WERI-Rb-1 (cell line): ENCODE measurements at places on chromosomes 2 and 18.

GRCh38 chr2:142989273-142990204 lies 112.1 kb downstream of the KYNU start:
- no peak for DNase-seq

- DNase-seq = no peak
These were observed 157.9 kb downstream of the LRRC30 start for GRCh38 chr18:7388741-7389140.

- DNase-seq = no peak
These were observed 477.1 kb downstream of the FBXO15 start for GRCh38 chr18:73670524-73670923.

DNA sequence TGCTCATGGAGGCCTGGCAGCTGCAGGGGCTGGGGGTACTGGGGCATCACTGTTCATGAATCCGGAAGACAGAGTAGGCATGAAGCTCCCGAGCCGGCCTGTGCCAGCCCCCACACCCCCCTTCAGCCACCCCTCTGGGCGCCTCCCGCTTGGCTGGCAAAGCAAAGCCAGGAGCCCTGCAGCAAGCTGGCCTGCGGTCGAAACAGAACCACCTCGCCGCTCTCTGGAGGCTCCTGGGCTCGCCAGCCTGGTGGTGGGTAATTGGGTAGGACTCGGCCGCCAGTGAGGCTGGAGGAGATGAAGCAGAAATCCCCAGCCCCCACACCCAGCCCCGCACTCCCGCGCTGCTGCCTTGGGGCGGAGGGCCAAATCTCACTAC lies 70.9 kb upstream of the GPC1 start:
- no peak for DNase-seq

DNA sequence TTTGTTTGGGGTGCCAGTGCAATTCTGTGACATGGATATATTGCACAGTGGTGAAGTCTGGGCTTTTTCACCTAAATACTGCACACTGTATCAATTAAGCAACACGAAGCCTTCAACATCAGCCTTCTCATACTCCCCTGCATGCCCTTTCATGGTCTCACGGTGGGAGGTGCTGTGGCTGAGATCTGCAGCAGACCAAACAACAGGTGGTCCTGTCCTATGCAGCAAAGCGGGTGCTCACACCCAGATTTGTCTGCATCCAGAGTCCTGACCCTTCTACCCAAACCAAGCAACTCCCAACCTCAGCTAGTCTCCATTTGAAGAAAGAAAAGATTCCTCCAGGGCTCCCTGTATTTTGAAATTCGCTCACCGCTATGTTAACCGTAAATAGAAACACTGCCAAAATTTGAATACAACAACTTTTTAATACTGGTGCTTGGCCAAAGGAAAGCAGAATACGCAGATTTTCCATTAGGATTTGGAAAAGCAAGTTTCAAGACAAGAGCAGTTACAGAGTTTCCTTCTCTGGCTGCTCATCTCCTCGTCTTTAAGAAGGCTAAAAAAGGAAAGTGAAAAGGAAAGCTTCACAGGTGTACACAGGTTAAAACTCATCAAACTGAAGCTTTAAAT lies 34.9 kb downstream of the FAM168B start:
- no peak for DNase-seq
